ENCODE measurements at places on chromosomes 5 and 9.

- DNase-seq: no peak
Measured at GRCh38 chr9:109052416-109052815, 39.1 kb upstream of the CTNNAL1 start.

DNA sequence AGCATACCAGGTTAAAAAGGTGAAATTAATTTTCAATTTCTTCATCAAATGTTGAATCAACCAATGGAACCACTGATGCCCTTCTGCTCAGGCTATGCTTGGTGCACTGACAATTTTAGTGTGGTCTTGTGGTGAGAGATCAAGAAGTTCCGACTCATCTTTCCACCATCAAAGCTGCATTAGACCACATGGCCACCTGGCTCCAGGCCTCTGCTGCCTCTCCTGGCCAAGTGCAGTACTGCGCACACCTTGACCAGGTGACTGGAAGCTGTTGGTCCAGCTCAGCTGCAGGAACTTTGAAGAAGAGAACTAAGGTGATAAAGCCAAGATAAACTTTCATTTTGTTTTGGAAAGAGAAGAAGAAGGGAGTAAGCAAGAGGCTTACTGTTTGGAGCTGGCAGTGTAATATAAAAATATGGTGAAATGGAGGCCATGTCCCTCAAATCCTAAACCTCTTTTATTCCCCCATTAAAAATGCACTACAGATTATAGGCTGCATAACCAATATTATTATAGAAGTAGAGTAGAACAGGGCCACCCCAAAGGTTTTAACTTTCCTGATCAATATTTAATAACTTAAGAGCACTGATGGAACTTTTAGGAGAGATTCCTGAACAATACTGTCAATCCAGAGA is 315.5 kb upstream of the C9orf72 start:
- DNase-seq: peak; percentile 6

GRCh38 chr5:76457674-76458485 is 54.8 kb downstream of the IQGAP2 start:
- no peak for DNase-seq

DNA sequence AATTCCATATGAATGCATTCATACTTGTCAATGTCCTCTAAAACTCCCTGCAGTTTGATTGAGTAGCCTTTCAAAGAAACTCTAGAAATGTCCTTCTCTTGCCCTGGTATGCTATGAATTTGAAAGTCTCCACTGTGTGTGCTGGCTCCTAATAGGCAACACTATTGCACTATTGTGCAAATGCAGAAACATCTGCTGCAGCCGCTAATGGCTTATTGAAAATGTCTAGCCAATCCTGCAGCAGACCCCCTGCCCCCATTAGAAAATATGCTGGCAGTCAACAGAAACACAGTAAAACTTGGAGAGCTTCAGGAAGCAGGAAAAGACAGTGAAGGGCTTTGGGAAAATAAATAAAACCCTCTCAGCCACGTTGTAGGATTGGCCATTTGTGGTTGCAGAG is 87.3 kb upstream of the GRAMD2B start:
- no peak for DNase-seq

GRCh38 chr9:37031081-37031480 is 3.0 kb downstream of the PAX5 start:
- no peak for DNase-seq

- DNase-seq: no peak
Measured at GRCh38 chr9:114025196-114025753, 52.8 kb downstream of the AMBP start.
